ENCODE measurements at places on chromosomes 12 and 14.

DNA sequence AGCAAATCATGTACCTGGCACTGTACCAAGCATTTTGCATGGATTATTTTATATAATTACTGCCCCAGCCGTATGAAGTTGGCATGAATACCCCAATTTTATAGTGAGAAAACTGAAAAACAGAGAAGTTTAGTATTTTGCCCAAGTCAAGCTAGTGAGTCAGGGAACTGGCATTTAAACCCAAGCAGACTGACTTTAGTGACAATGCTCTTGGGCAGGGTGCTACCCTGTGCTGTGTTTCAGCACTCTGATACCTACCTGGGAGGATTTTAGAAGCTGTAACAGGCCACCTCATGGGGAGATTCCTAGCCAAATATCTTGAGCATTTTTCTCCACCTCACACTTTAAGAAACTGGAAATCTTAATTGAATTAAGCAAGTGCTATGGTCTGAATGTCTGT lies 98.1 kb upstream of the MAX start:
- no peak for DNase-seq

- DNase-seq = no peak
Measured at GRCh38 chr14:80942191-80942600, 658 bp upstream of the CEP128 start.

- DNase-seq = no peak
Measured at GRCh38 chr14:50615056-50615455, 53.0 kb downstream of the SAV1 start.

- DNase-seq = no peak
Measured at GRCh38 chr14:76446921-76447320, 71.0 kb downstream of the ESRRB start.

GRCh38 chr14:70947739-70948138 lies 40.5 kb downstream of the PCNX1 start:
- no peak for DNase-seq

- DNase-seq = no peak
Measured at GRCh38 chr12:80593766-80594165, 113.7 kb upstream of the MYF6 start.

GRCh38 chr14:62162998-62163589 lies 400.9 kb downstream of the SNAPC1 start:
- no peak for DNase-seq

GRCh38 chr12:132218915-132219314 lies 74.7 kb downstream of the NOC4L start:
- peak; percentile 31 for DNase-seq

DNA sequence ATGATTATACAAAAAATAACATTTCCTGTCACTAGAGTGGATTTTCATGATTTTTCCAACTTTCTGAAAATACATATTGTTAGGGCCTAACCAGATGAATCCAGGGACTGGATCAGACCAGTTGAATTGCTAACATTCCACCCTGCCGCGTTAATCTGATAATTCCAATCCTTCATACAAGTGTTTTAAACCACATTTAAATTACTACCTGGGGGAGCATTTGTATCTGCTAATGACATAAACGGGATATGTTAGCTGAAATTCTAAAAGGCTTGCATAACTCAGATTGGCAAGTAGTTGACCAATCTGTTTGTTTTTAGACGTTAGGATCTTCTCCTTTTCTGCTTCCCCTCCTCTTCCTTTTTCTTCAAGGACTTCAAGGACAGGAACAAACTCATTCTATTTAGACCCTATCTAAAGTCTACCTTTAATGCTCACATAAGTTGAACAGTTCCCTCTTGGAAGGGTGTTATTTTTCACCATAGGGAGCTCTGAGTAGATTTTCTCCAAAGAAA lies 239.0 kb downstream of the ADAMTS20 start:
- no peak for DNase-seq

DNA sequence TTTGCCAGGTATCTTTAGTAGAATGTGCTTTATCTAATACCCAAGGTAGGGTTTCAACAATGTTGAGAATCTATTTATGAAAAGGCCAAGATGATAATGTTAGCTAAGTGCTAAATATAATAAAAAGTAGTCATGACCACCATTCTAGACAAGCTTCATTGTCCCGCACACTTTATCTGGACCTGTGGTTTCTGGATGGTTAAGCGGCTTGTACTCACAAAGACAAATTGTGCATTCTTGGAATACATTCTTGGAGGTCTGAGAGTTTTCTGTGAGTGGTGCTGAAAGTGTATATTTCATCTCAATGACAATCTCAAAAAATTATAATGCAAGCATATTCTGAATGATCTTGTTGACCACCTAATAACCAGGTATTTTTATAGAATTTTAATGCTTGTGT lies 646.9 kb downstream of the DIO2 start:
- DNase-seq = no peak

DNA sequence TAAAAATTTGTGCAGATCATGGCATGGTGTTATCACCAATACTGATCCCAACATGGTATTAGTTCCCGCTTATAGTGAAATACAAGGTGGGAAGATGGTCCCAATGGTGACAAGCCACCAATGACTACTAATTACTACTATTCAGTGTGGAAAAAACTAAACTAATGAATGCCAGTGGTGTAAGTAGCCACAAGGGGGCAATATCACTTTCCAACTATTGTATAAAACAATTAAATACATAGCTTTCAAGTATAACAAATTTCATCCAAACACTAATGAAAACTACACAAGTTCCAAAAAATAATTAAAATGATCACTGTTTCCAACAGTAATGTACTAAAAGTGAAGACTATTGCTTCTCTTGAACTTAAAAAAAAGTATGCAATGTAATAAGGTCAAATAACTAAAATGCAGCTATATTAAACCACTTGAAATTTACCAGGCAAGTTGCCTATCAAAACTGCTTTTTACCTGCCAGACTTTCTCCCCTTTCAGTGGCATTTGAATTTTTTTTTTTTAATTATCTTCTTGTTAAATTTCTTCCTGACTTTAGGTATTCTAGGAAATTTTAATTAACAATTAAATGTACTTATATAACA lies 58.0 kb downstream of the PAPLN start:
- DNase-seq = no peak

DNA sequence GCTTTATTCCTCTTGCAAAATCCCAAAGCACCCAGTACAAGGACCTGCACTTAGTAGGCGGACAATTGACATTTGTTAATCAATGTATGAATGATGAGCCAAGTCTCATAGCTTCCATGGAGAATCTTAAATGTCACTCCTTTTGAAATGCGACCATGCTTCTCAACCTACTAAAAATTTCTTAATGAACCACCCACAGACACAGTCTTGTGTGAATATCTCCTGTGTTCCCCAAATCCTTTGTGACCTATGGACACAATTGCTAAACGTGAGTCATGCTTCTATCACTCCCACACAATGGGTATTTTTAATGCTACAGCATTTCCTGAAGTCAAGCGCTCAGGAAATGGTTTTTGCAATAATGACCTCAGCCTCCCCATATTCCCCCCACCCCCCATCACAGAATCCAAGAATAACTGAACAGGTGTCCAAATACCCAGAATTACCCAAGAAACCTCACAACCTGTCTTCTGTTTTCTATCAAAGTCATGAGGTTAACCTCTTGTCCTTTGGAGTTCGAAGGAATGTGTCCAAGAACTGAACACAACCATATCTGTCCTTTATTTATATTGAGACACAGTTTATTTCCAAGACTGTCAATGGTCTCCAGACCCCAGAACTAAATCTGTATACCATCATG lies 163.6 kb upstream of the PLEKHG7 start:
- no peak for DNase-seq

- no peak for DNase-seq
Measured at GRCh38 chr12:76173756-76174155, 89.3 kb upstream of the NAP1L1 start.

DNA sequence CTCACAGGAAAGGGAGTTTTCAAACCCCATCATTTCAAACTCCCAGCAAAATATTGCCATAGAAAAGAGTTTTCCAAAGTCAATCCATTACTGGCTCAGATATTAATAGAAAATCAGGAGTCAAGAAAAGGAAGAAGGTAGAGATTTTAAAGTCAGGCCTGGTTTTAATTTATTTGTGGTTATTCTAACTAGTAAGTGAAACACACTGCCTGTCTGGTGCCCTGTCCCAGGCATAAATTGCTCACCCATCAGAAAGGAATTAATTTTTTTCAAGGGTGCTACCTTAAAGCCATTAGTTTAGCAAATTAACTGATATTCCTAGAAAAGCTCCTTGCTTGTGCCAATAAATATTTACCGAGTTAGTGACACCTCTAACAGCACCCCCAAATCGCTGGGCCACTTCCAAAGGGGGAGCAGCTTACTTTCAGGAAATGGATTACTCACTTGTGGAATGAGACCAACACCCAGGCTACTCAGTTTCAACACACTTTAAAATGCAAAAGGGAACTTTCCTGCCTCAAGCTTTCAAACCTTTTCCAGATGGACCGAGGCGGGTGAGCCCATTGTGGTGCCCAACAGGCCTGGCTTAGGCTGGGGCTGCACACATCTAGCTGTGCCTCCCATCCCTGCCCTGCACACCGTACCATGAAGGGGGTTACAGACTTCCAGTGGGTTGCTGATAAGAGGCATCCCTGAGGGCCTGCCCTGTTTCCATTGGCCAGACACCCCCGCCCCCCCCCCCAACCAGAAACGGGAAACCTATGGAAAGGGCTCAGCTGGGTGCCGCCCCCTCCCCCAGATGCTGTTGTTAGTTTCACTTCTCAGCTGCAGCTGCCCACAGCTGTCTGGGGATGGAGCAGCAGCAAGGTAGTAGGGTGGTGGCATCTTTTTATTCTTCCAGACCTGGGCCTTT lies 117.2 kb downstream of the SAMD4A start:
- no peak for DNase-seq

DNA sequence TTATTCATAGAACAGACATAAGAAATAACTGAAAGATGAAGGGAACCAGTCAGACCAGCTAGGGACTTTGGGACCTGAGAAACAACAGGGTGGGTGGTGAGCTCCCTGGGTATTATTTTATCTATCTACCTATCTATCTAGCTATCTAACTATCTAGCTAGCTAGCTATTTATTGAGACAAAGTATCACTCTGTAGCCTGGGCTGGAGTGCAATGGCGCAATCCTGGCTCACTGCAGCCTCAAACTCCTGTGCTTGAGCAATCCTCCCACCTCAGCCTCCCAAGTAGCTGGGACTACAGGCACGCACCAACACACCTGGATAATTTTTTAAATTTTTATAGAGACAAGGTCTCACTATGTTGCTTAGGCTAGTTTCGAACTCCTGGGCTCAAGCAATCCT lies 127.6 kb downstream of the DPF3 start:
- DNase-seq = no peak

DNA sequence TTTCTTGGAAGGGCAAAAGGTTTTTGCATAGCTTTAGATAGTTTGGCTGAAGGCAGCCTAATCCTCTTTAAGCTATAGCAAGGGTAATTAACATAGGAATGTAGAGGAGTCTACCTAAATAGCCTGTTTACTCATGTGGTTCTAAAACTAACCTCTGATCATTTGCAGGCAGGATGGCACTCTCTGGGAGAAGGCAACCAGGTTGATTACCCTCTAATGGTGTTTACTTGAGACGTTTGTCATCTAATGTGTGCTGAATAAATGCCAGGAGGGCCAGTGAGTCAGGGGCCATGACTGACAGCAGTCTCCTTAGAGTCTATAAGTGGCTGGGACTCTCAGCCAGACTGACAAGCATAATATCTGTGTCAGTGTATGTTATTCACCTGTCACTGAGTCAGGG lies 286.4 kb downstream of the PCNX1 start:
- no peak for DNase-seq

DNA sequence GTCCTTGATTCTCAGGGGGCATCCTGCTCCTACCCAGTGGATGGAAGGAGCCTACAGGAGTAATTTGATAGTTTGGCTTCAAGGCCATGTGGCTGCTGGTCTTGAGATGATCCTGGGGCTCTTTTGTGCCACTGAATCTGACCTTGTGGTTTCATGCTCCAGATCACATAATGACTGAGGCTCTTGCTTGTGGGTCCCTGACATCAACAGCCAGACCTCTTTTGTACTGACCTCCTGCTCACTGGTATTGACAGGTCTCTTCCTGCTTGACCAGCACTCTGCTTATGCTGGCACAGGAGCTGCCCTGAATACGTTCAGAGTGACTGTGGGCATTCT lies 23.2 kb upstream of the JPH4 start:
- DNase-seq = no peak

DNA sequence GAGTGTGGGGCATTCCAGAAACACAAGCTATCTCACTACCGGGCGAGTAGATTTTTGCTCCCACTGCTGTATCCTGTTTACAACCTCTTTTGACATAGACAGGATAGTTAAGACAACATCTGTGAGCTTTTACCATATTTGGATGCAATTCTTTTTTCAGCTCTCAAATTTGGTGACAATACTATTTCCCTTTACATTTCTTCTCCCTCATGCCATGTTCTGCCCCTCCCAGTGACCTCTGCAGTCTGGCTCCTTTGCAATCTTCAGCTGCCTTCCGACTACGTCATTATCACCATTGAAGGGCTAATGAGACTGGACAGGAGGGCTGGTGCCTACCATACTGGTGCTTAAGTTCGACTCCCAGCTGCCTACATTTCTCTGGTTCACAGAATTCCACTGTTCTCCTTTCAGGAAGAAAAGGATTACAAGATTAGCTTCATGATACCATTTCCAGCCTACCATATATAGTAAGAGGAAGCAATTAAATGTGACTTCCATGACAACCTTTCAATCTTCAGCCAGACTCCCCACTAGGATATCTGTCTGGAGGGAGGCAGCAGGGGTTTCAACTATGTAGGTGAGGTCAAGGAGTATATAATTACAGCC lies 251.6 kb downstream of the PHLDA1 start:
- no peak for DNase-seq

- DNase-seq = no peak
Measured at GRCh38 chr12:131189781-131190180, 236.1 kb downstream of the ADGRD1 start.

DNA sequence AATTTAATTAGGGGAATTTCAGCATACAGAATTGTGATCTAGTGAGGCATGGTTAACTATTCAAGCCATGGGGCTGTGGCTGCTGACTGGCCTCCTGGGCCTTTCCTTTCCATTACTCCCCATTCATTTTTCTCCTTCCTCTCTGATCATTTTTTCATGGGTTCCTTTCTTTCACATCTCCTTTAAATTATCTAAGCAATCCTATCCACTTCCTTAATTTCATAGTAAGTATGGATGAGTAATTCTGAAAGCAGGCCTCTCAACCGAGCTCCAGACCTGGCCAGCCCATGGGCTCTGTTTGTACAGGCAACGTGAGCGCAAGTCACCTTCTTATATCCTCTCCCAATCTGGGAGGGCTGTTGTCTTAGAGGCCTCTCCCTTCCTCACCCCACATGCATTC lies 13.4 kb downstream of the CKAP4 start:
- DNase-seq = no peak

DNA sequence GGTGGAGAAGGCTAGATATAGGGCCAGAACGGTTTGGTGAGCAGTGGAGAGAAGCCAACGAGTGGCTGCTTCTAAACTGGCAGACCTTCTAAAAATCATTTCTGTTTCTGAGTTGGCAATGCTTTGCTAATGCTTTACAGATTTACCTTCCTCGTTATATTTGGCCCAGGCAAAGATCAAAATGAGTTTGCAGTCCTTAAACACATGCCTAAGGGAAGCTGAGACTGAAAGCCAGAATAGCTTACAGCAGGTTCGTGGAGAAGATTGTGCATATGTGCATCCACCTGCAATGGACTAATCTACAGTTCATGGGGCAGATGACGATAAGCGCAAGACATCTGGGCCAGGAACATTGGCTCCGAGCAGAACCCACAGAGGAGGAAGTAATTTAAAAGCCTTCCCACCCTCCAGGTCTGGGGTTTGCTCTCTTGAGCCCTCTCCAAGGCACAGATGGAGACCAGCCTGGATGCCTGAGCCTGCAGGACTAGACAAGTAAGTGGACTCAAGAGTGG lies 99.4 kb downstream of the NINJ2 start:
- DNase-seq = no peak

- no peak for DNase-seq
Measured at GRCh38 chr12:53991077-53991460, 6.1 kb downstream of the HOXC10 start.

- no peak for DNase-seq
Measured at GRCh38 chr12:106138633-106139421, at the start of gene NUAK1. NUAK1 (minus strand) TSS chr12:106138954; CDS start chr12:106138653, 301 bp downstream.
